Esophagus mucosa (tissue), 1 donor: ENCODE measurements at places on chromosomes 16 and 17.
A peak's percentile ranks its signal among the peaks of the same experiment; 100 is the strongest.

GRCh38 chr17:15157051-15157450 lies 108.1 kb downstream of the PMP22 start:
- no peak for ATAC-seq

GRCh38 chr17:41635121-41636097 lies 11.0 kb upstream of the KRT17 start:
- ATAC-seq = peak; percentile 52

DNA sequence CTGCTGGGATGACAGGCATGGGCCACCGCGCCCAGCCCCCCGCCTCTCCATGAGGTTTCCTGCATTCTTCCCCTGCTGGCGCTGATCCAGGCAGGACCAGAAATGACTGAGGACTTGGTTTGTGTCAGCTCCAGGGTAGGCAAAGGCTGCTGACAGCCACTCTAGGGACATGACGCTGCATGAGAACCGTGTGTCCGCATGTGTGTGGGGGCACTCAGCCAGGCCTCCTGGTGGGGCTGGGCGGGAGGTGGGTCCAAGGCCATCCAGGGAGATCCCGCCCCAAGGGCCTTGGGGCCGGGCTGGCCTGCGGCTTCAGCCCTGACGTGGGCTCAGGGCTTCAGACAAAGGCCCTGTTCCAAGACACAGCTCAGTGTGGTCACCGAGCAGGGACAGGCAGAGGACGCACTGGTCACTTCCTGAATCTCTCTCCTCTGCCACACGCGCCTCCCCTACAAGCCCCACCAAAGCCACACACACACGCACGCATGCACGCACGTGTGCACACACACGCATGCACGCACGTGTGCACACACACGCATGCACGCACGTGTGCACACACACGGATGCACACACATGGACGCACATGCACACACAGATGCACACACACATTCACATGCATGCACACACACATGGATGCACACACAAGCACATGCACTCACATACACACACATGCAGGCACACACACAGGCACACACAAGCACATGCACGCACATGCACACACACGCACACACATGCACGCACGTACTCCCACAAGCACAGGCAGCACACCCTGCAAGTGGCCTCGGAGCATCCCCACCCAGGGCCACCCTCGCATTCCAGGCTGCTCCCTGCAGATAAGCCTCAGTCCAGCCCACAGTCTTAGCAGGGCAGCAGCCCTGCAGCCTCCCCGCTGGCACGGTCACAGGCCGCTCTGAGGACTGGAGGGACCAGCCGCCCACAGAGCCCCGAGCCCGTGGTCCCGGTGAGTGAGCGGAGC lies 5.3 kb upstream of the TMEM204 start:
- no peak for ATAC-seq

DNA sequence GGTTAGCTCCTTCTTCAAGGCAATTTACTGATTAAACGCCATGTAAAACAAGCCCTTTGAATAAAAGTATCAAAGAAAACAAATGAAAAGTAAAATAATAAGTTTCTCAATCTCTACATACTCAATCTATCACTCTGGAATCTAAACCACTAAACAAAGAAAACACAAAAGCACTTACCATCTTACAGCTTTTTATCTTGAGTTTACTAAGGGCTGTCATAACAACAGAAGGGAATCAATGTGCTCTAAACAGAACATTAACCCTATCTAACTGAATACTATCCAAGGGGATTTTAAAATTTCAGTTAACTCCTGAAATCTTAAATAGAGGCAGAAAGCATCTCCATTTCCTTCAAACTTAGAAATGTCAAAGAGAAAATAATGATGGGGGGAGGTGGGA lies 3.4 kb downstream of the SKA2 start:
- ATAC-seq = no peak

DNA sequence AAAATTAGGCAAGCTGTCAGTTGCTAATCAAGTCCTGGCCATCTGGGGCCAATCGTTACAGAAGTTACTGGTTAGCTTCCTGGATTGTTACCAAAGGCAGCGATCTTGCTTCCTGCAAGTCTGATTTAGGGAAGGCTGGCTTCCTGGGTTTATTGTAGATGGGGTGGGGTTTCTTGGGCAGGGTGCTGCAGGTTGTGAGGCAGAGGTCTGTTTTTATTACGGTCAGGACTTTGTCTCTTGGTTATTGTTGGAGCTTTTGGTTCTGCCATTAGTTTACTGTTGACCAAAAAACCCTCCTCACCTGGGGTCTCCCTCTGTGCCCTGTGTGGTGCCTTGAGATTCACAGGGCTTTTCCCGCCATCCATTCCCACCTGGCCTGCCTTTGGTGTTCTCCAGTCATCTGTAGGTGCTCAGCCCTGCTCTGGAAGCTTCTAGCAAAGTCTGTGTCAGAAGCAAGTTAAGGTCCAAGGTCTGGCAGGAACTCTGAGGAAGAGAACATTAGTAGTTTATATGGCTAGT lies 36.9 kb downstream of the SLC47A1 start:
- no peak for ATAC-seq

- ATAC-seq = peak; percentile 76
Measured at GRCh38 chr17:55356434-55357328, 65.0 kb downstream of the MMD start.

- ATAC-seq = no peak
Measured at GRCh38 chr17:44536090-44536953, 21.0 kb upstream of the FZD2 start.
